CD4-positive, alpha-beta memory T cell (primary cell): ENCODE measurements at places on chromosomes 4 and X.

DNA sequence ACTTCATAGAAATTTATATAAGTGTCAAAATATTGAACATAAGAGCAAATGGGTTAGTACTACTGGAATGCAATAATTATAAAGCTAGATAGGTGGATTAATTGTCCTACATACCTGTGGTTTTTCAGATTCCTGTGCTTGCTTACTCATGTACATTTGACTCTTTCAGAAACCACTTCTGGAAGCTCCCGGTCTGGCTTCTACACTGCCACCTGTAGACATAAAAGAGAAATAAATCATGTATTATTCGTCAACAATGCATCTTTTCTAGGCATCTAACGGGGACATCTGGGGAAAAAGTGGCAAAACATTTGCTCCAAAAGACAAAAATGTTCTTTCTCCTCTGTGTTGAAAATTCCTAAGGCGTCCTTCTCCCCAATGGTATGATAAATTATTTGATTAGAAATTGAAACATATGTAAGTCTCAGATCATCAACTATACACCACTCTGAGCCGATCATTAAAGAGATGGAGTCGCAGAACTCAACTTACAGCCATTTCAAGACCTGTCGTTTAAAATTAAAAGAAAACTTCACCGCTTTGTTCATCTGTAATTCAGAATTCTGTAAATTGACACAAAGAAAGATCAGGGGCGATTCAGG lies 648.7 kb upstream of the DIPK2B start:
- DNase-seq: peak; percentile 38

DNA sequence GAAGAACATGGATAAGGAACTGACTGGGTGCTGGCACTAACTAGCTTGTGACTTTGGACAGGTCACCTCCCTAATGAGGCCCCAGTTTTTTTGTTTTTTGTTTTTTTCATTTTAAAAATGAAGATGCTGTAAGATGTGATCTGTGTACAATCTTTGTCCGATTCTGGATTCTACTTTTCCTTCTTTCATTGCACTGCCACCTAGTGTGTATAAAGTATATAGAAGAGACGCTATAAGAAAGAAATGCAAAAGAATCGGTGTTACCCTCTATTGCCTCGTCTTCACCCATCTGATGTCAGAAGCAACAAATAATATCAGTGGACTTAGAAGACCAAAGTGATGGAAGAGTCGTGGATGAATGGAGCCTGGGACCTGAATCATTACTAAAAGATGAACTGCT lies 58.6 kb upstream of the P2RY10 start:
- peak; percentile 27 for DNase-seq

- DNase-seq: no peak
These were observed 103.6 kb downstream of the UCHL1 start for GRCh38 chr4:41360214-41360920.

DNA sequence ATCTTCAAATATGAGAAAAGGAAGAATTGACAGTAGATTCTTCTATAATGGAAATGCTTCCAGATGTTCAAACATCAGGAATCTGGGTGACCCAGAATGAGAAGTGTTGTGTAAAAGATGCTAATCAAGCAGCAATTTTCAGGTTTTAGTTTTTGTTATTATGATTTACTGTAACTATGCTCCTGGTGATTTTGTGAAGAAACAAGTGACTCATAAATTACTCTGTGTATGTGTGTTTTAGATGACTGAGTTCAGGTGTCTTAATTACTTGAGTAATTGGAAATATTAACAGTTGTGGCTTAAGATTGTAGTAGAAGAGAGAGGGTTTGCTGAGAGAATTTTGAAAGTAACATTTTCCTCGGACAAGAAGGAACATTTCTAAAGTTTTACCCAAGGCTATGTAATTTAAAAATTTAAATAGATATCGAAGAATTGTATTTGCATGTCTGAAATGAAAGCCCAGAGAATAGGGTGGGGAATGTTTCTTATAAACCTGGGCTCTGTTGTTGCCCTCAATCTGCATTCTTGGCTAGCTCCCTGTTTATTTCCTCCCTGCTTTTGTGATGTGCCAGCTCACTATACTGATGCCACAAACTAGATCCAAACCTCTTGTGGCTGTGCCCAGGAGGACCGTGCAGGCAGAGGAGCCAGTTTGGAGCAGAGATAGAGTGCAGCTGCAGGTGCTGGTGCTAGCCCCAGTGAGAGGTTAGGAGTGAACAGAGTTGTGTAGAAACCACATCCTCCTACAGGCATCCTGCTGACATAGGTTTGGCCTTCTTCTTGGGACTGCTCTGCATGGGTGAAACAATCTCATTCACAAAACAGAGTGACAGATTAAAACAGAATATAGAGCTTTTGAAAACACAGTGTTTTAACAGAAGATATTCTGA lies 25.4 kb upstream of the TNIP3 start:
- DNase-seq: peak; percentile 64

GRCh38 chr4:175873707-175874106 lies 61.6 kb upstream of the GPM6A start:
- no peak for DNase-seq

- DNase-seq: no peak
These were observed 16.4 kb upstream of the HSFX1 start for GRCh38 chrX:149757206-149758067.

DNA sequence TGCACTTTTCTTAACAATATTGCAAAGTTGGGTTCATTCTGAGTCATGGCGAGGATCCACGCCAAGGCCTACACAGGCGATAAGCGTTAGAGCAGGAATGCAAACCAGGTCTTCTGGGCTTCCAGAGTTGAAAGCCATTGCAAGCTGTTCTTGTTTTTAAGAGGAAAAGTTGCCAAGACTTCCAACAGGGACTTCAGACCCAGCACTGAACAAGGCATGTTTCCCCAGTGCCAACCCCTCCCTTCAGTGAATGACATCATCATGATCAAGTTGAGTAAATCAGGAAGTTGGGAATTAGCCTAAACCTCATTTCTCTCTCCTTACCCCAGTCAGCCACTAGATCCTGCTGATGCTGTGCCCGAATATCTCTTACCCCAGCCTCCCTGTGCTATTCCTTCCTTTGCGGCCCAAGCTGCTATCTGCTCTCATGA lies 355.1 kb downstream of the HS3ST1 start:
- no peak for DNase-seq

DNA sequence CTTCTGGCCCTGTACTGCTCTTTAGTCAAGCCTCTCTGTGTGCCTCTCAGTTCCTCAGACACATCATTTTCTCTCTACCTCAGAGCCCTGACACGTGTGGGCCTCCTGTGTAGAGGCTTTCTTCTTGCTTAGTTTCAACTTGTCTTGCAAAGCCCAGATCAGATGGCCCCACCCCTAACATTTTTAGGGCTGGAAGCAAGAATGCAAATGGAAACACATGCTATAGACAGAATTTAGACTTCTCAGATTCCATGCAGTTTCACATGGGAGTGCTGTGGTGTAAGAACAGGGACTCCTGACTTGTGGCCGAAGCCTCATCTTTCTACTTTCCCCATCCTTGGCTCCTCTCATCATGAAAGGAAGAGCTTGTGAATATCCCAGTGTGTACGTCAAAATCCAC lies 350.7 kb downstream of the DCHS2 start:
- DNase-seq: no peak

DNA sequence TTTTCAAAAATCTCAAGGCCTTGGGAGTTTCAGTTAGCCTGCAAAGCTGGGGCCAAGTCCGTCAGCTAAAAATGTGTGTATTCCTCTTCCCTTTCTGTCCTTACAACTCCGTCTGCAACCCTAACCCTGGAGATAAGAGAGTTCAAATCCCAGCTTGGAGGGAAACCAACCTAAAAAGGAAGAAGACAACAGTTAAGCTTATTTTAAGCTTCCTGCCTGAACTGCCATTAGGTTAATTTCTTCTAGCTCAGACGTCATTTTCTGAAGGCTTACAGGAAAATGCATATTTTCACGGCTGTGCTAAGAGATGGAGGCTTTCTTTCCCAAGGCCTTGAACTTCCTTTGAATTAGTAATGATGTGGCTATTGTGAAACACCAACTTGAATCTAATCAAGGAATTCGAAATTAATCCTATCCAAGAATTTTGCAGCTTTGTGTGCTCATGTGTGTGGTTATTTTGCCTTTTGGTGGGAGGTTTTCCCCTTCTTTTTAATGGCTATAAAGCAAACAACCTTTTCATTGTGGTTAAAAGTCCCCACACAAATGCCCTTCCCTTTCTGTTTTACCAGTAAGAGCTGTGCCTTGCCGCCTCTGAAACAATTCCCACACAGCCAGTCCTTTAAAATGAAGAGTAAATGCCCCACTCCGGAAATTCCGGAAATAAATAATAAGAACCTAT lies 103.5 kb downstream of the IRF2 start:
- no peak for DNase-seq

DNA sequence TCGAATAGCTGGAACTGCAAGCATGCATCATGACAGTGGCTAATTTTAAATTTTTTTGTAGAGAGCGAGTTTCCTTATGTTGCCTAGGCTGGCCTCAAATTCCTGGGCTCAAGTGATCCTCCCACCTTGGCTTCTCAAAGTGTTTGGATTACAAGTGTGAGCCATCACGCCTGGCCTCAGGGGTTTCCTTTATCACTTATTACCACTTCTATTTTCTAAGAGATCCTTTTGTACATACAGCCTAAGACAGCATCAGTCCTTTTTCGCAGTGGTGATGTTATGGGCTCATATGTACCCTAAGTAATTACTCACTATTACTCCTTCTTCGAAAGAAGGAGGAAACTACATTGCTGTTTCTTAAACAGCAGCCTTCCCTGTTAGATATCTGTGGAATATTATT lies 54.1 kb upstream of the CDKN2AIP start:
- DNase-seq: no peak

GRCh38 chr4:153449338-153449737 lies 16.8 kb upstream of the TMEM131L start:
- no peak for DNase-seq

DNA sequence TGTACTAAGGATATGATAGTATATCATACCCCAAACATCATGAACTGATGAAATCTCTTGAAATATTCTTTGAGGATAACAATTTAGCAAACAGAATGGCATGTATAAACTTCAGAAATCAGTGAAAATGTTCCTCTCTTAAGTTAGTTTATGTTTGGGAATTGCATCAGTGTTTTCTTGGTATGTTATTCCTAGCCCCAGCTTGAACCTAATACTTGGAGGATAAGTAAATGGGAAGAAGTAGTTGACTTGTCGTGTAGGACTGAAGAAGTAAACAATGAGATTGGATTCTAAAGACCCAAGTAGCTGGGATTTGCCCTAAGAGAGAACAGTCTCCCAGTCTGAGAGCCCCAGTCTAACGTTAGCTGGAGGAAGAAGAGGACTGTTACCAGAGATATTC lies 355.7 kb downstream of the GALNTL6 start:
- no peak for DNase-seq

- no peak for DNase-seq
These were observed 50.9 kb downstream of the PRKG2 start for GRCh38 chr4:81164126-81164525.

DNA sequence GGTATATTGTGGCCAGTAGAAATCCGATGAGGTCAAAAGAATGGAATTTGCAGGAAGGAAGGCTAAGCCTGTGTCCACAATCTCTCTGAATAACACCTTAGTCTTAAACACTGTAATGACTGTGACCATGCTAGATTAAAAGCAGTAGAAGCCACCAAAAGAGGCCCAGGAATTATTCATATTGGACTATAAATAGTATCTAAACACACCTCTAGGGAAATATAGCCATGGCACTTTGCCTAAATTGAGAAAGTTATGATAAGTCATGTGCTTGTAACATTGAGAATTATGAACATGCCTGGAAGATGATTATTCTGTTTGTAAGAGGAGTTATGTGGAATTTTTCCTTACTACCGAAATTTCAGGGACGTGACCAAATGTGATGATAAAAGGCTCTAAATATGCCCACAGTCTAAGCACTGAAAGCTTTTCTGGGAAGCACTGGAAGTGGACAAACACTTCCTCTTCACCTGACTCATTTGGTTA lies 298.5 kb downstream of the KCTD8 start:
- no peak for DNase-seq

GRCh38 chrX:102067966-102068723 lies 57.3 kb upstream of the TCEAL2 start:
- peak; percentile 24 for DNase-seq

DNA sequence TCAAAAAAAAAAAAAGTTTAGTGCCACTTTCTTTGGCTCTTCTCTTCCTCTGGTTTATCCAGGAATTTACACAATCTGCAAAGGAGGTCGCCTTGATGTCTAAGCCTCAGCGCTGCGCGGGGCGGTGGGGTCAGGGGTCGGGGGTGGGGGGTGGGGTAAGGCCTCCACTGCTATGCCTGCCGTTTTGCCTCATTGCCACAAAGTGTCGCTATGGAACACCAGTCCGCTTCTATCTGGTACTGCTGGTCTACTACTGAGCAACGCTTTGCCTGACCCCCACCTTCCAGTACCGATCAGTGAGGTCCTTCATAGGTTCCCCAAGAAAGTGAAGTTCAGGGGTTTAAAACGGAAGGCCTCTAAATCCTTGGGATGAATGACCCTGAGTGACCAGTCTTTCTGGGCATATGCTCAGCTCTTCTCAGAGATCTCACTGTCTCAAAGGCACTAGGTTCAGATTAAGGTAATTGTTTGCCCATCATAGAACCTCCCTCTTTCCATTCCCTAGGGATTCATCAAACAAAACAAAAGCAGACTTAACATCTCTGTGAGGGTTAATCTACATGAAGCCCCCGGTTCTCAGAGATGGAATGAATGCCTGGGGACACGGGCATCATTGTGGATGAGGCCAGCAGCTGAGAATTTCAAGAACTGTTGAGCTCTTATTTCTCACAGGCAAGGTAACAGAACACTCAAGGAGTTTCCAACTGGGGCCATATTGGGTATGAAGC lies 16.9 kb upstream of the TSR2 start:
- DNase-seq: no peak

GRCh38 chr4:182216005-182216404 lies 27.2 kb upstream of the TENM3 start:
- DNase-seq: no peak

DNA sequence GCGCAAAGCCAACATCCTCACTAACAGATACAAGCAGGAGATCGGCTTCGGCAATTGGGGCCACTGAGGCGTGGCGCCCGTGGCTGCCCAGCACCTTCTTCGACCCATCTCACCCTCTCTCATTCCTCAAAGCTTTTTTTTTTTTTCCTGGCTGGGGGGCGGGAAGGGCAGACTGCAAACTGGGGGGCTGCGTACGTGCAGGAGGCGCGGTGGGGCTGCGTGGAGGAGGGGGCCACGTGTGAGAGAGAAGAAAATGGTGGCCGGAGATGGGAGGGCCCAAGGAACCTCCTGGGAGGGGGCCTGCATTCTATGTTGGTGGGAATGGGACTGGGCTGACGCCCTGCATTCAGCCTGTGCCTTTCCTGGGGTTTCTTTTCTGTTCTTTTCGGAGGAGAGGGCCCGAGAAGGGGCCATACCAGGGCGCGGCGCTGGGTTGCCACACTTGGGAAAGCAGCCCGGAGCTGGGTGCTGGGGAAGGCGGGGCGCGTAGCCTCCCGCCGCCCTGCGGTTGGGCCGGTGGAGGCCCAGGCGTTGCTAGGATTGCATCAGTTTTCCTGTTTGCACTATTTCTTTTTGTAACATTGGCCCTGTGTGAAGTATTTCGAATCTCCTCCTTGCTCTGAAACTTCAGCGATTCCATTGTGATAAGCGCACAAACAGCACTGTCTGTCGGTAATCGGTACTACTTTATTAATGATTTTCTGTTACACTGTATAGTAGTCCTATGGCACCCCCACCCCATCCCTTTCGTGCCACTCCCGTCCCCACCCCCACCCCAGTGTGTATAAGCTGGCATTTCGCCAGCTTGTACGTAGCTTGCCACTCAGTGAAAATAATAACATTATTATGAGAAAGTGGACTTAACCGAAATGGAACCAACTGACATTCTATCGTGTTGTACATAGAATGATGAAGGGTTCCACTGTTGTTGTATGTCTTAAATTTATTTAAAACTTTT lies 4.5 kb downstream of the MID1IP1 start:
- peak; percentile 78 for DNase-seq
